Activated CD8-positive, alpha-beta memory T cell treated with anti-CD3 and anti-CD28 coated beads, Interleukin-2, amount 10 ng/mL, durations not matched to agents 7 days and 5 days (primary cell): ENCODE measurements at places on chromosomes 16 and 17. TPM values are rescaled to one million over a fixed set of nuclear protein-coding genes. Genes with fewer than 3 reads are reported as not detected.

CCL2 gene
- total RNA-seq, result 0.73 TPM

ZNF598 gene
- 76.2 TPM for total RNA-seq

ORAI3 gene
- 20.5 TPM for total RNA-seq

TP53TG3B gene
- total RNA-seq, result not detected

AGRP gene
- not detected for total RNA-seq

NPIPB9 gene
- total RNA-seq, result 2.0 TPM

TAT gene
- not detected for total RNA-seq

USP31 gene
- 7.1 TPM for total RNA-seq

LRRC37A gene
- total RNA-seq, result 2.5 TPM

HBZ gene
- not detected for total RNA-seq

PRAC1 gene
- not detected for total RNA-seq

CD300E gene
- not detected for total RNA-seq

PLXDC1 gene
- total RNA-seq, result 1.2 TPM

BAHCC1 gene
- 0.64 TPM for total RNA-seq

EVPLL gene
- not detected for total RNA-seq

PRSS33 gene
- total RNA-seq, result not detected

MT4 gene
- total RNA-seq, result not detected

CNP gene
- 98.1 TPM for total RNA-seq

TMEM101 gene
- 29.3 TPM for total RNA-seq

TBC1D26 gene
- total RNA-seq, result not detected

FOXF1 gene
- not detected for total RNA-seq

ENPP7 gene
- 0.23 TPM for total RNA-seq

GPR139 gene
- total RNA-seq, result not detected

IL21R gene
- total RNA-seq, result 24.6 TPM

C1QTNF8 gene
- not detected for total RNA-seq

SAMD14 gene
- total RNA-seq, result 1.1 TPM

SLC52A1 gene
- total RNA-seq, result 2.2 TPM

CCDC78 gene
- 2.5 TPM for total RNA-seq

OTOP2 gene
- not detected for total RNA-seq

ATP2C2 gene
- total RNA-seq, result not detected

GGA2 gene
- 112 TPM for total RNA-seq

TOP2A gene
- 347 TPM for total RNA-seq

ITGAD gene
- 0.23 TPM for total RNA-seq

RSPRY1 gene
- 33.7 TPM for total RNA-seq

CPHXL2 gene
- total RNA-seq, result not detected

PIK3R5 gene
- total RNA-seq, result 48.9 TPM

KRT39 gene
- total RNA-seq, result not detected

DHX8 gene
- 66.2 TPM for total RNA-seq

TMEM204 gene
- 37.1 TPM for total RNA-seq

ERN2 gene
- not detected for total RNA-seq

CD300LB gene
- total RNA-seq, result not detected

HOXB4 gene
- total RNA-seq, result 7.8 TPM

TNFRSF13B gene
- not detected for total RNA-seq

TERB1 gene
- total RNA-seq, result 0.47 TPM

C17orf75 gene
- total RNA-seq, result 32.3 TPM

SOX8 gene
- total RNA-seq, result 0.12 TPM

RANBP10 gene
- 23.7 TPM for total RNA-seq

LPO gene
- total RNA-seq, result not detected

MAP3K14 gene
- total RNA-seq, result 39.3 TPM

SDR42E1 gene
- total RNA-seq, result 8.9 TPM

ARL17A gene
- 16.8 TPM for total RNA-seq

SMIM5 gene
- total RNA-seq, result not detected
